Inflammatory macrophage treated with lipopolysaccharide for 1 hour (primary cell): ENCODE measurements at places on chromosomes 2 and 18.

DNA sequence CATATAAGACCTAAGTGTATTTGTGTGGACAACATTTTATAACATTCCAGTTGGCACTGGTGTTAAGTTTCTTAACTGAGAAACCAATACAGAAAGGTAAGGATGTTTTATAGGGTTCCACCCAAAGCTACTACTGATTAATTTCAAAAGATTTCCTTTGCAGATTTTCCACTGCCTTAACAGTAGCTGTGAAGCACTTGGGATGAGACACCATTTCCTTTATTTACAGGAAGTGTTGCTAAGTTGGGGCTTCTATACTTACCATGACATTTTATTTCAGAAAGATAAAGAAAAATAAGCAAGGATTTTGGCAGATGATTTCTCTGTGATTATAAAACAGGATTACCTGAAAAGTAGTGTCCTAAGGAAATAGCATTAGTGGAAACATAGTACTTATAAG, 234.3 kb downstream of the CALCRL start:
- DNase-seq = no peak

GRCh38 chr2:28469304-28469703, 26.6 kb upstream of the PLB1 start:
- DNase-seq = peak; percentile 40

DNA sequence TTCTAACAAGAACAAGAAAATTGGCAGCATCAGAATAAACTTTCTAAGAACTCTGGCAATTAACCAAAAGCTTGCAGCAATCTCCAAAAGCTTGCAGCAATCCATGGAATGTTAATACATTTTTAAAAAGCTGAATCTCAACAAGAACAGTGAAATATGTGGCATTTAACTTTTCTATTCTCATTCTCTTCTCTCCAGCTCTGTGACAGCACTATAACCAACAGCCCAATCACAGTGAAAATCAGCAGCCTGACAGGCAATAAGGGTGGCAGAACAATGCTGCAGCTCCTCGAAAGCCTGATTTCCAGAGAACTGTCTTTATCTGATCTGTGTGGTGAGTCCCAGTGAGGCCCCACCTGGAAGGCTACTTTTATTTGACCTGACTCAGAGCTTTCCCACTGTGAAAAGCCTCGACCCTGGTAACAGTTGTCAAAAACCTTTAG, 60.0 kb downstream of the TMEM131 start:
- no peak for DNase-seq

GRCh38 chr2:53739032-53739431, 28.6 kb upstream of the CHAC2 start:
- DNase-seq = peak; percentile 59

- DNase-seq = no peak
These were observed 422.7 kb upstream of the FSHR start for GRCh38 chr2:49577041-49577440.

- peak; percentile 5 for DNase-seq
These were observed 95.2 kb downstream of the TFCP2L1 start for GRCh38 chr2:121189661-121190381.

DNA sequence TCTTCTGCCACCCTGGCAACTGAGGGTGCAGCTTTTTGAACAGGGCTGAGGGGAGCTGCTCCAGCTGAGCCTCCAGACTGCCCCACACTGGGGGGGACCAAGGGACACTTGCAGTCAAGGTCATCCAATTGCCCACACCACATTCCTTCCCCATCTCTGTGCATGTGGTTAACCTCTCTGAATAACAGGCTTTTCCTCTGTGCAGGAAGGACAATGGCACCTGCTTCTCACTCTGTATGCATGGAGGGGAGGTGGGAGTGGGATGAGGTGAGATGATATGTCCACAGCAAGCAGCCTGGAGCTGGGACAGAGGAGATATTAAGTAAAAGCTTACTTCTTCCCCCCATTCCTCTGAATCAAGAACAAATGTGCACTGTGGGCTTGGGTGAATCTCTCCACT, 39.1 kb upstream of the TEX51 start:
- no peak for DNase-seq

DNA sequence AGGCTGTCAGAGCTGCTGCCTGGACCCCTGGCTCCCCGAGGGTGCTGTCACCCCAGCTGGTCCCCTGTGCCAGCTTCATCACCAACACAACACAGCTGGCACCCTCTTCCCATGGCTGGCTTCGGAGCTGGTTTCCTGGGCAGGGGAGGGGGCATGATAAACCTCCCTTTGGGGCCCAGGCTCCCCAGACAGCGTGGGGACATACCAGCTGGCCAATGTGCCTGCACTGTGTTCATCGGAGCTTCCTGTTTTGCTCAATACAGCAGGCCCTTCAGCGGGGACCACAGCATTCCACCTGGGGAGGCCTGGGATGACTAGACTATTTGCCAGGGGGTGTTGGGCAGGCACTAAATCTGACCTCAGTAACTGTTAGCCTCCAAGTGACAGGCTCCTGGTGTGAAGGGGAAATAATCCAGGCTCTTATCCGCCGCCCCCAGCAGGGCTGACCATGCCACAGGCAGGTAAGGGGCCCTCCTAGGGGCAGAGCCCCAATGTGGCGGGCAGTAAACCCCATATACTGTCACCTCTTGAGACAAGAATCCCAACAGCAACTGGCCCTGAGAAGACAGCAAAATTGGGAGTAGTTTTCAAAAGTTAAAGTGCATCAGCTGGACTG, 44.6 kb downstream of the EMX1 start:
- DNase-seq = no peak

DNA sequence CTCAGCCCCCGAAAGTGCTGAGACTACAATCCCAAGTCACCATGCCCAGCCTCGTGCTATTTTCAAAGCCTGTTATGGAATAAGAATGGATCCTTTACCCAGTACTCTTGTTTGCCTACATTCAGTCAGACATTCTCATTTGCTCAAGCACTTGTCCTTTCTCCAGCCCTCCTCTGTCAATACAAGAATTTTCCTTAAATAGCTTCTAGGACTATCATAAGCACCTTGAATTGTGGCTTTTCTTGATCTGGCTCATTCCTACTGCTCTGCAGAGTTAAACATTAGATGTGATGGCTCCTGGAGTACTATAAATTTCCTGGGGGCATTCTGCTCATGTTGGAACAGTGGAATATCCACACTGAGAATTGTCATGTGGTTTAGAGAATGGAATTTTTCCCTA, 506.1 kb downstream of the ARHGAP15 start:
- no peak for DNase-seq
